ENCODE measurements at places on chromosomes 11 and 22.

GRCh38 chr22:38505541-38506117 lies 482 bp downstream of the DDX17 start:
- no peak for DNase-seq

- DNase-seq, result no peak
Measured at GRCh38 chr11:66478729-66479393, 1.4 kb upstream of the DPP3 start.

GRCh38 chr11:46857666-46858065 lies 11.6 kb upstream of the CKAP5 start:
- DNase-seq, result no peak

DNA sequence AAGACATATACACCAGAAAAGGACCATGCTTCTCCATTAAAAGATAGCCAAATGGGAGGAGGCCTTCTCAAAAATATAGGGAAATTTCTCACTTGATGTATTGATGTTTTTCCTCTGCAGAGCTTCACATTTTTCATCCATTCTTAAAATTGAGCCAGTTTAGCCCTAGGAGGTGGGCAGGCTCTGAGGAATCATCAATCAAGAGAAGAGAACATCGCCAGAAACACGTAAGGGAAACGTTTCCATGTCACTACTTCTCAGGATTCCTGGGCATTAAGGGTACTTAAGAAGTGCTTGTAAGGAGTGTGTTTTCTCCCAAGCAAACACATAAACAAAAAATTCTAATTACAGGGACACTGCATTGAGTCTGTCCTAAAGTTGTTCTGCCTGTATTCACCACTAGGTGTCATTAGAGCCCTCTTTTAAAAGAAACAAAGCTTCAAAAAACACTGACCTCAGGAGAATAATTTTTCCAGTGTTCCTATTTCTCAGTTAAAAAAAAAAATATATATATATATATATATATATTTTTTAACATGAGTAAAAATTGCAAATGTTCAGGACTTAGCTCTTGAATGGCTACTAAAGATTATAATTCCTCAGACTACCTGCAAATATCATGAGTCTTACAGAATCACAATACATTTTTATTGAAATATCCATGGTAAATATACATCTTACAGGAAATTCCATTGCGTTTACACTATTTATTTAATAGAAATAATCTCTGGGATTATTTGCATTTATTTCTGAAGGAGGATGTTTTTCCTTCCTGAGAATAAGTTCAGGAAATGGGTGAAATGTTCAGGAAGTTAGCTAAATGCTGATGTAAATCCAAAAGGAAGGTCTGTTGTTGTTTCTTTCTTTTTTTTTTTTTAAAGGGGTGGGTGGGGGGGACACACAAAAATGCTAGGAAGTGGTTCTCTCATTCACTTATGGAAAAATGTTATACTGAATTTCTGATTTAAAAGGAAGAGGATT lies 16.0 kb downstream of the FZD4 start:
- peak; percentile 60 for DNase-seq

DNA sequence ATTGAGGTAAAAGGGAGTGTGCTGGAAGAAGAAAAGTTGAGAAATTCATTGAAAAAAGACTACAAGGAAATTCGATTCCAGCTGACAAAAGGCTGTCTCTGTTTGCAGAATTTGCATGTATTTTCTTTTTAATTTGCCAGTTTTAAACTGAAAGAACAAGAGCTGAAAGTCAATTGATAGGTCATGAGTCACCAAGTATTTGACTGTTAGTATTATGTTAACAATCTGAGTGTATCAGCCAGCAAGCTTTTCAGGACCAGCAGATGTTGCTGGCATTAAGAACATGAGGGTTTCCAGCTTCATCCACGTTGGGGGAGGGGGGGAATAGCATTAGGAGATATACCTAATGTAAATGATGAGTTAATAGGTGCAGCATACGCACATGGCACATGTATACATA lies 726.7 kb downstream of the METTL15 start:
- peak; percentile 75 for DNase-seq

DNA sequence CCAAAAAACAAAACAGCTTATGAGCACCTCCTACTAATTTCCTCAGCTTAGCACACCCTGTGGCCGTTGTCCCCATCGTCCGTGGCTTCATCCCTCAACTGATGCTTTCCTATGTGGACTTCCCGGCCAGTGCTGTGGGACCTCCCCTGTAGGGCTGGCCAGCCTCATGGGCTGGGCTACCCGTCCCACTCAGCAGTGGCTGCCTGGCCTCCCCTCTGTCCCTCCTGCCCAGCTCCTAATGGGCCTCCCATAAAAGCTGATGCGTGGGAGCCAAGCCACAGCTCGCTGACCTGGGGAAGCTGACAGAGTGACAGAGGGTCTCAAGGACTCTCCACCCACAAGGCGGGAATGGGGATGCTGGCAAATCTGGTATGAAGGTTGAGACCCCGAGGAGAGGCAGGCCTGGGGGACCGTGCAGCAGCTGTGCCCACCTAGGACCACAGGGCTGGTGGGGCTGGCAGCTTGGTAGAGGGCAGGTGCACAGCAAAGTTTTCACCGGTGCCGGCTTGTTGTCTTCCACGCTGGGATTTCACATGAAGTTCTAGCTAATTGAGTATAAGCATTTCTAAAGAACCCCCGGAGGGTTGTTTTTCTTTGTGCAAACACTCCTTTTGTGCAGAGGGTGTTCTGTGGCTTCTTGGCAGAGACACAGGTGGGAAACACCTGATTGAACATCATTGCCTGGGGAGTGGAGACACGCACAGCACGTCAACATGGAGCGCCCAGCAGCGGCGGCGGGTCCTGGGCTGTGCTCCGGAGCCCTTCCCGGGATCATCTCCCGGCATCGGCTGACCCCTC lies 23.2 kb downstream of the TBX1 start:
- DNase-seq, result no peak

DNA sequence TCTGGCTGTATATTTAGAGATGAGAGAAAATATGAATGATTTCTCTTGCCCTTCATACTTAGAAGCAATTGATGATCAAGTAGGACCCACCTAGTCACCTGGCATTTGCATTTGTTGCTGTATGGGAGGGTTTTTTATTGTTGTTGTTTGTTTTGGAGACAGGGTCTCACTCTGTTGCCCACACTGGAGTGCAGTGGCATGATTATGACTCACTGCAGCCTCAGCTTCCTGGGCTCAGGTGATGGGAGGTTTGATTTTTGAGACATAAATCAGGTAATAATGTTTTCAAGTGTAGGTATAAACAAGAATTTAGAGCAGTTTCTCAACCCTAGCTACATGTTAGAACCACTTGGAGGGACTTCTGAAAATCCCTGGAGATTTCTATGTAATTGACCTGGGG lies 63.0 kb downstream of the TNRC6B start:
- no peak for DNase-seq

- no peak for DNase-seq
Measured at GRCh38 chr11:7292922-7293321, 41.2 kb downstream of the SYT9 start.

GRCh38 chr22:30861688-30862552 lies 106.7 kb downstream of the MORC2 start:
- no peak for DNase-seq

DNA sequence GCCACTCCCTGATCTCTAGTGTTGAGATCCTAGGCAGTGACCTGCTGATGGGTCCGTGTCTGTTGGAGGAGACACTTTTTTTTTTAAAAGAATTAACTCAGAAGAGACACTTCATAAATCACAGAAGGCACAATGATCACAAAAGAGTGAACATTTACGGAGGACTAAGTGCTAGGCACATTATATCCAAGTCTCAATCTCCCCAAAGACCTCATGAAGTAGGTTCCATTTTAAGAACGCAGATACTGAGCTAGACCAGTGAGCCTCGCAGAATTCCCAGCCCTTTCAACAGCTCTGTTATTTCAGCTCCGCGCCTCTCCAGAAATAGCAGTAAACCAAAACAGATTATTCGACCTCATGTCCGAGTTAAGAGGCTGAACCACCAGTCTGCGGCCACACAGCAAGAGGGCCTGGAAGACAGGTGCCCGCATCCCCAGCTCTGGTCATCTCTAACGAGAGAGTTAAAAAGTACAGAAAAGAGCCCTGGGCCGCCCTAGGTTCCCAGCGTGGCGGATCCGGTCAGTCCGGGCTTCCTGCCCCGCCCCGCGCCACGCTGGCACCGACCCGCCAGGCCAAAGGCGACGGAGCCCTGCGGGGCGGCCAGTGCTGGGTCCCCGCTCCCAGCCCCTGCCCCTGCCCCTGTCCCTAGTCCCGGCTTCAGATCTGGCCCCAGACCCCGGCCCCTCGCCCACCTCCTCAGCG lies 612 bp downstream of the XBP1 start:
- DNase-seq, result peak; percentile 22

- DNase-seq, result no peak
Measured at GRCh38 chr11:124277804-124278203, 21.6 kb downstream of the OR8G5 start.

DNA sequence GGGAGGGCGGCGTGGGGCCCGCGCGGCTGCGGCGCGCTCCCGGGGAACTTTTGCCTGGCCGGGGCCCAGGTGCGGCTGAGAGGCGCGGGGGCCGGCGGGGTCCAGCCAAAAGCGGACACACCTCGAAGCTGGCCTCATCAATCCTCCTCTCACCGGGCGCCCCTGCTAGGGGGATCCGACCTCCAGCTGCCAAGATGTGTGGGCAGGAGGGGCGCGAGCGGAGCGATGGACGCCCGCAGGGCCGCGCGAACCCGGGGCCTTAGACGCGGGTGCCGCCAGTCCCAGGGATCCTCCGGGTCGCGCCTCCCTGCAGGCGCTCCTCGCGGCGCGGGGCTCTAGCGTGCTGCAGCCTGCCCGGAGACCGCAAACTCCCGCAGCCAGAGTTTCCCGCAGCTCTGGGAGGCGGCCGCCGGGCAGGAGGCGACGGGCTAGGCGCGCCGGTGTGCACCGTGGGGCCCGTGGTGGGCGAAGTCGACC lies 785 bp downstream of the IGSF9B start:
- DNase-seq, result no peak

DNA sequence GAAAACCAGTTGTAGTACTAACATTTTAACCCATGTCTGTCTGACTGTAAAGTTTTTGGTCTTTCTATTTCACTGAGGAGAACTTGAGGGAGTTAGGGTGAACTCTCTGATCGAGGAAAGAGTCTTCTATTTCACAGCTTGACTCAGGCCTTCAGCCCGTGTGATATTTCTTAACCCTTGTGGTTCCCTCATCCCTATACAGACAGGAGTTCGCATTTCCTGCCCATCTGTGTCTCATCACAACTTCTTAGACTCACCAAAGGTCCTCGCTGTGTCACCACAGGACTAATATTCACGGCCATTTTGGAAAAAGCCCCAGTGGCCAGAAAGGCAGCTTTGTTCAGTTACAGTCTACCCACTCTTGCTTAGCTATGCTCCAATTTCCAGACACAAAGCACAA lies 172.8 kb downstream of the FAM181B start:
- no peak for DNase-seq

Measured in HFFc6 (cell line).